ENCODE measurements at places on chromosomes 7 and 10.

GRCh38 chr10:36448760-36449691 lies 676.4 kb upstream of the ANKRD30A start:
- no peak for DNase-seq

DNA sequence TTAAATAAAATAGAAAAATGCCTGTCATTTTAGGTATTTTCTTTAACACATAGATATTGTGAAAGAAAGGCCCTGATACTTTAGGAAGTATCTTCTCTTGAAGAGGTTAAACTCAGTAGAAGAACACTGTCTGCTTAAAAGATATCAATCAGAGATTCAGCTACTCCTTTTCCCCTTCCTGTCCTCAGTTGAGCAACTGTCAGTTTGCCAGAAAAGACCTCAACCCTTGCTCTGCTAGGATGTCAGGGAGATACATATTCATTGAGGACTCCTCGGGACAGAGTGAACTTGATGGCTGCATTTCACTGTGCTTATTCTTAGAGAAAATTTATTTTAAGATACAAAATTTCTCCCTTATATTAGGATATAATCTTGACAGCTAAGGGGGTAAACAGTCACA lies 173.6 kb upstream of the CACNA2D1 start:
- no peak for DNase-seq

- no peak for DNase-seq
Observed at GRCh38 chr10:79209831-79210230, 137.4 kb upstream of the PPIF start.

GRCh38 chr10:50452603-50453002 lies 171.2 kb downstream of the SGMS1 start:
- no peak for DNase-seq

- DNase-seq = no peak
Observed at GRCh38 chr10:4188406-4188805, 403.4 kb upstream of the KLF6 start.

DNA sequence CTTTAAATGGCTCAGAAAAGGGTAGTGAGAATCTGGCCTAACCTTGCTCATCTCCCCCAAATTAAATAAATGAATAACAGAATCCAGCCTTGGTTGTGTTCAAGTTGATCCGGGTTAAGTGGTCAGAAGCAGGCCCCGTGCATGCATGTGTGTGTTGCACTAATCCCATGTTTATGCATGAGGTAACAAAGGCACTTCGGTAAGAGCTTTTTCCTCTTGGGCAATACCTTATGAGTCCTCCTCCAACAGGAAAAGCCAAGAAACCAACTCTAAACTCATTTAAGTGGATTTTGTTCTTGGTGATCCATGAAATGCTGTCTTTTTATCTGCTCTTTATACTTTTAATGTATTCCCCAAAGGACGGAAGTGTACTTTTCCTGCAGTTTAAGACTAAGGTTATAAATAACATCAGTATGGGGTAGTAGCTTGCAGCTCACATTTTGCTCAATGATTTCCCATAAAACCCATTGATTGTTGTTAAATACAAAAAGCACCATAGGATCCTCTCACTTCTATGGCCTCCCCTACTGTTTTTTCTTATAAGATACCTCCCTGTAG lies 104.9 kb upstream of the YAE1 start:
- DNase-seq = no peak

DNA sequence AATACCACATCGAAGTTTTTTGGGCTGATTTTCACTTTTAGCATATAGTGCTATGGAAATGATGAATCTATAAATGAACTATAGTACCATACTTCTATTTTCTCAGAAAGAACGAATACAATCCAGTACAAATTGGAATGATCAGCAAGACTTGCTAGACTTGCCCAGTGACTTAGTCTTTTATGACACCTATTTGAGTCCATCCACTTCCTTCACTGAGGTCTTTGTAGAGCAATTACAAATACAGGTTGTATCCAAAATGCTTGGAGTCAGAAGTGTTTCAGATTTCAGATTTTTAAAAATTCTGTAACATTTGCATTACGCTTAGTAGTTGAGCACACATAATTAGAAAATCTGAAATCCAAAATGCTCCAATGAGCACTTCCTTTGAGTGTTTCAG lies 104.3 kb downstream of the NRBF2 start:
- DNase-seq = no peak

DNA sequence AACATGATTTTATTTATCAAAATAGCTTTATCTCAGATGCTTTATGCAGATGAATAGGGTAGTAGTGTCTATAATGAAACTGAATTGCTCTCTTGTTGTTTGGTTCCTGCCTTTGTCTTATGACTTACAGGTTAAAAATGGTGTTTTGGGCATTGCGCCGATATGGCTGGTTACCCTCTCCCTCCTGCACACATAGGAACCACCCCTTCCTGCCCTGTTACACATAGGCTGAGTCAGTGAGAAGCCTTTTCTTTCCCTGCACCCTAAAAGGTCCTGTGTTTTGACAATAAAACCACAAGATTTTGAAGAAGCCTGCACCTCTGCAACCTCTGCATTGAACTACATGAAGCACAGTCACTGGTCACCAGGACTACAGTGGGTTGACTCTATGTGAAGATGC lies 655.8 kb upstream of the ANKRD30A start:
- no peak for DNase-seq
